CD4-positive, alpha-beta T cell treated with Interleukin-12 subunit alpha and Interleukin-12 subunit beta, for 1 hour (primary cell): ENCODE measurements at places on chromosomes 3 and 15.
A peak's percentile ranks its signal among the peaks of the same experiment; 100 is the strongest.

GRCh38 chr3:41323467-41324155, 124.3 kb downstream of the CTNNB1 start:
- DNase-seq = no peak

GRCh38 chr3:108153451-108153981, 62.7 kb upstream of the CD47 start:
- peak; percentile 61 for DNase-seq

DNA sequence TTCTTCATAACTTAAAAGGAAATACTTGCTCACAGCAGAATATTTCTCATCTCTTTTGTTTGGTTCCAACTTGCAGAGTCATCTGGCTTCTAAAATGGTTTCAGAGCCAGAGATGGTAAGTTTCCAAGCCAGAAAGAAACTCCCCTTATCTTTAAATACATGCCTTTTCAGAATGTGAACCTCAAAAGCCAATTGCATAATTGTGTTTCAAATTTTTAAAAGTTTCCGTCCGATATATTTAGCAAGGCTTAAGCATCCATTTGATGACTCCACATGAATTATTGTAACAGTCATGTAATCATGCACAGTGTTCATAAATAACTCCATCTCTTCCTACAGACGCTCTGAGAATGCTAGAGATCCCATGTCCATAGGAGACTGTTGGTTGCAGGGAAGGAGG, 40.6 kb upstream of the C3orf80 start:
- DNase-seq = no peak

- DNase-seq = no peak
Measured at GRCh38 chr15:63146684-63147083, 10.6 kb downstream of the RPS27L start.

- DNase-seq = no peak
Measured at GRCh38 chr3:43426388-43426787, 140.0 kb downstream of the SNRK start.

DNA sequence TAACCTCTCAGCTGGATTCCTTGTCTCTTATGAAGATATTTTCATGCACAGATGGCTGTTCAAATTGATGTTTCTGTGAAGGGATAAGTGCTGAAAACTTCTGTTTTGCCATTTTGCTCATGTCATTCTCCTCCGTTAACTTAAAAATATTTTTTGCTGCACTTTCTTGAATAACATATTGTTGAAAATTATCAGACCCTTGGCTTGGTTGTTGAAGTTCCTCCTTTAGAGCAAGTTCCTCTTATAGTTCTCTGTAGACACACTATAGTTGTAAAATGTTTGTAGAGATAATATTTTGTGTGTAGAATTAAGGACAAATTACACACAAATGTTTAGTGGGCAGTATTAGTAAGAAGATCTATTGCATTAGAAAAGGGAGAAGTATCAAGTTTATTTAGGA, 300.4 kb downstream of the SV2B start:
- no peak for DNase-seq

- no peak for DNase-seq
Measured at GRCh38 chr15:88982946-88983342, 69.8 kb upstream of the MFGE8 start.
